Stimulated activated CD4-positive, alpha-beta T cell treated with anti-CD3 and anti-CD28 coated beads, Interleukin-12 subunit alpha, Interleukin-12 subunit beta, amount 100 ng/mL, for 4 hours (primary cell): ENCODE measurements at places on chromosomes 4 and X.

GRCh38 chrX:34893741-34894140 lies 48.9 kb upstream of the FAM47B start:
- DNase-seq, result no peak

- DNase-seq, result peak; percentile 27
Observed at GRCh38 chr4:38177641-38178391, 217.6 kb downstream of the PTTG2 start.

DNA sequence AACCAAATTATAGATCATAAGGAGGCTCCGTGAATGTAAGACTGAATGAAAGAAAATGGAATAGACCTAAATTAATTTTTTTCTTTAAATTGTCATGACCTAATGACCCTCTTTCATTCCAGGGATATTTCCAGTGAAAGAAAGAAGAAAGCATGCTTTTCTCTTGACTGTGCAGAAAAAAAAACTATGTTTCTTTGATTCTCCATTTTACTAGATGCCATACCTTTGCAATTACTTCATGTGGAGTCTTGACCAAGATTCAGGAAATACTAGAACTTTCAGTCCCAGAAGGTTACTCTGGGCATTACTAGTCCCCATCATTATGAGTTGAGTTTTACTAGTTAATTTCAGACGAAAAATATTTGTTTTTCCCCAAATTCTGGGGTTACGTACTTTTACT lies 6.4 kb upstream of the COMMD8 start:
- DNase-seq, result no peak

DNA sequence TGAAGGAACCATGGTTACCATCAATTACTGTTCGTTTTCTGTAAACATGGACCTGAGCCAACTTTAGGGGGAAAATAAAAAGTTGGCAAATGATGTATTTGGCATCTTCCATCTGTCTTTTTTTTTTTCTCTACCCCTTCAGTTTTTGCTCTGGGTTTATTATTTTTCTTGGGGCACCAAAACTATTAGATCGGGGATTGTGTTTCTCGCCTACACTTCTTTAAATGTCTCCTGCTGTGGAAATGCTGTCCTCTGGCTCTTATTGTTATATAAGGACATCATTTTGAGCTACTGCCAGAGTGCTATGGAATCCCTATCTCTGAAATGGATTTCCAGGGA lies 234.0 kb upstream of the SLIT2 start:
- DNase-seq, result no peak

- no peak for DNase-seq
Observed at GRCh38 chr4:38489011-38489861, 174.8 kb upstream of the KLF3 start.

DNA sequence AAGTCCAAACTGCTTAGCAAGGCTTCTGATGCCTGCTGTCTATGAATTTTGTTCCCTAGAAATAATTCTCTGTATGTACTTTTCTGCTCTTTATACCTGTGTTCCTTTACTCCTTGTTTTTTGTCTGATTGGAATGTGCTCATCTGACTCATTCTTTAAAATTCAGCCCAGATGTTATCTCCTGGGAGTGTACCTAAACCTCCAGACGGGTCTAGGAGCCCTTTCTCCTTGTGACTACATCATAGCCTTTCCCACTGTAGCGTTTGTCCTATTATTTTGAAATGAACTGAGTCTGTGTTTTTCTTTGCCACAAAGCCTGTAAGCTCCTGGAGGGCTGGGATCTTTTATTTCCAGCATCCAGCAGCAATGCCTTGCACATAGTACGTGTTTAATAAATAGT lies 26.3 kb downstream of the POLA1 start:
- DNase-seq, result no peak

DNA sequence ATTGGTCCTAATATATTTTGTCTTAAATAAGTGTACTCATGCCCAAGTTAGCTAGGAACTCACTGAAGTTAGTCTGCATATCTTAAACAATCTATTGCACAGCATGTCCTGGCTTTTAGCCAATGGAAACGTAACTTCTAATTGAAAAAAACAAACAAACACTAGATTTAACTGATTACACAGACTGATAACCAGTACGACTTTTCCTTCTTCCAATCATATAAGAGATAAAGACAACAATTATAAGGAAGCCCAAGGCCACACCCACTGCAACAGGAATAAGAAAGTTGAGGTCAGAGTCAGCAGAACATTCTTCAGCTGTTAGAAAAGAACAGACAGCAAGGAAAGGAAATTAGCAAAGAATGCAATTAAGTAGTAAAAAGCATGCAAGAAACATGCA lies 40.8 kb downstream of the LAMP2 start:
- no peak for DNase-seq

DNA sequence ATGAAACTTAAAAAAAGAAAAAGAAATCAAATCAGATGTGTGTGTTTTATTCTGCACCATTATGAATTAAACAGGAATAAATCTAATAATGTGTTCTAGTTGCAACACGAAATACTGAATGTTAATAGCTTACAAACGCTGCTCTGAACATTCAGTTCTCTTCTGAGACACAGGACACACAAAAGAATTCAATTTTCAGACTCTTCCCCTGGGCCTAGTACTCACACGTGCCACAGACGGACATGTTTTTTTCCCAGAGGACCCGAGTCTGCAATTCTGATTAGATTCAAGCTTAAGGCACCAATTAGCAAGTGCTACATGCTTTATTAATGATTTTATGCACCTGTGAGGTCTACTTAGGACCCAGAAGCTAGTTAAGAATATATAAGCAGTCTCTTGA lies 20.5 kb downstream of the C4orf54 start:
- no peak for DNase-seq

DNA sequence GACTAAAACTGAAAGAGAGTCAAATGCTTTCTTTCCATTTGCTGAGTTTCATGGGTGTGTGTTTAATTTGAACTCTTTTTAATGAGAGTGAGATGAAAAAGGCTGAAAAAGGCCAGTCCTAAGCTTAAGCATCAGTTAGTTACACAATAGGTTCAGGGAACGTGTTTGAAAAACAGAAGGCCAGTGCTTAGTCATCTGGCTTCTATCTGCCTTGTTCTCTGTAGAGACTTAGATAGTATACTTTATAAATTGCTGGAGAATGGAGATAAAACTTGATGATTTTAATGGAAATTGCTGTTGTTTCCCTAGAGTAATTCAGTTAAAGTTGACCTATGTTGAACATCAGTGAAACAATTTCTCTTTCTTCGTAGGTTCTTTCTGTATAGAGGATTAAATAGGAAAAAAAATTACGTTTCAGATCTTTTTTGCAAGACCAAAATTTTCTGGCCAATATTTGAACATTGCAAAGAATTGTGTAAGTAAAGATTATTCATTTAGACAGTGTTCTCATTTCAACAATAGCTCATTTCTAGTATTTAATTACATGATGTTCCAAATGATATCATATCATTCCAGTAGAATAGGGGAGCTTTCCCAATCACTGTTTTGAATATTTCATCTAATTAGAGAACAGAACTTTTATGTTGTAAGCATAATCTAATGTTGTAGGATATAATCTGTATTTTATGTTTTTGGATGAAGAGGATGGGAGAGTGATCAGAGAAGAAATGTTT lies 1088.8 kb downstream of the ADGRL3 start:
- DNase-seq, result no peak

DNA sequence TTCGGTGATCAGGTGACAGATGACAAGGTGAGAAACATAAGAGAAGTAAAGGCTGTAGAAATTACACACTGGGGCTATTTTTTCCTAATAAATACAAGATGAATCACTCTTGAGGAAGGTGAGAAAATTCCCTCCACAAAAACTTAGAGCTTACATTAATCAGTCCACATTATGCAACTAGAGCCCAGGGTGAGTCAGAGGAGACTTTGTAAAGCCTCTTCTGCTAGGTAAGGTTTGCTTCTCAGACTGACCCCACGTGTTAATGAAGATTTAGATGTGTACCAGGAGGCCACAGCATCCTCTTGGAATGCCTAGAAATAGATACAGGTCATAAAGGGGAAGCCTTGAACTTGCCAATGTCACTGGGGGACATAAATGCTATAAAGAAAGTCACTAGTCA lies 396.0 kb upstream of the SMIM31 start:
- DNase-seq, result no peak

- DNase-seq, result no peak
Observed at GRCh38 chrX:12013211-12013618, 125.1 kb upstream of the FRMPD4 start.
